ENCODE measurements at places on chromosomes 1 and 21. TPM values are rescaled to one million over a fixed set of nuclear protein-coding genes. Genes with fewer than 3 reads are reported as not detected.

The CMPK1 gene
- 67.7 TPM for total RNA-seq

The PDE4B gene
- 22.9 TPM for total RNA-seq

The SLC30A2 gene
- total RNA-seq, result 0.07 TPM

The ZNF593OS gene
- not detected for total RNA-seq

The LCE2C gene
- total RNA-seq, result not detected

The TRAF3IP3 gene
- total RNA-seq, result 3.2 TPM

The ENSA gene
- total RNA-seq, result 224 TPM

The TTC24 gene
- total RNA-seq, result not detected

The C1QB gene
- 183 TPM for total RNA-seq

The TFF3 gene
- total RNA-seq, result 49.7 TPM

The PPM1J gene
- 0.90 TPM for total RNA-seq

The LCA5L gene
- total RNA-seq, result 2.2 TPM

The FCGR2B gene
- total RNA-seq, result 0.59 TPM

The BSND gene
- total RNA-seq, result not detected

The CFHR2 gene
- total RNA-seq, result not detected

The LHX4 gene
- total RNA-seq, result not detected

The NUDT4B gene
- 5.9 TPM for total RNA-seq

The MAPKAPK2 gene
- 27.4 TPM for total RNA-seq

The EPHX1 gene
- total RNA-seq, result 156 TPM

The TNFRSF4 gene
- total RNA-seq, result not detected

The EPB41 gene
- total RNA-seq, result 35.0 TPM

The MX2 gene
- total RNA-seq, result 0.29 TPM

The SEC16B gene
- 16.9 TPM for total RNA-seq

The PLOD1 gene
- 14.6 TPM for total RNA-seq

The S100A4 gene
- total RNA-seq, result 226 TPM

The MRPL9 gene
- total RNA-seq, result 54.1 TPM

The TPR gene
- total RNA-seq, result 43.8 TPM

The SH2D2A gene
- 6.0 TPM for total RNA-seq

The KRTAP21-2 gene
- not detected for total RNA-seq

The S100A7 gene
- total RNA-seq, result 3.5 TPM

The PRAMEF26 gene
- not detected for total RNA-seq

The TNFRSF8 gene
- total RNA-seq, result 0.41 TPM

The PALMD gene
- total RNA-seq, result 17.8 TPM

The C1orf210 gene
- total RNA-seq, result 0.62 TPM

The LRRC38 gene
- total RNA-seq, result not detected

The KCNA3 gene
- 2.6 TPM for total RNA-seq

The CEP170 gene
- 114 TPM for total RNA-seq

The HENMT1 gene
- 3.2 TPM for total RNA-seq

The FAM229A gene
- 14.4 TPM for total RNA-seq

The G0S2 gene
- not detected for total RNA-seq

The MPZ gene
- total RNA-seq, result not detected

The CLDN17 gene
- not detected for total RNA-seq

The KDM5B gene
- total RNA-seq, result 180 TPM

The SPAG17 gene
- 7.7 TPM for total RNA-seq

The HDAC1 gene
- total RNA-seq, result 93.5 TPM

The PTPN7 gene
- total RNA-seq, result 1.8 TPM

The HIVEP3 gene
- total RNA-seq, result 2.2 TPM

Data from uterus (tissue), 4 donors.